ENCODE measurements at places on chromosomes 5 and 9.

- DNase-seq: no peak
Measured at GRCh38 chr5:56464935-56465768, 232.0 kb upstream of the ANKRD55 start.

DNA sequence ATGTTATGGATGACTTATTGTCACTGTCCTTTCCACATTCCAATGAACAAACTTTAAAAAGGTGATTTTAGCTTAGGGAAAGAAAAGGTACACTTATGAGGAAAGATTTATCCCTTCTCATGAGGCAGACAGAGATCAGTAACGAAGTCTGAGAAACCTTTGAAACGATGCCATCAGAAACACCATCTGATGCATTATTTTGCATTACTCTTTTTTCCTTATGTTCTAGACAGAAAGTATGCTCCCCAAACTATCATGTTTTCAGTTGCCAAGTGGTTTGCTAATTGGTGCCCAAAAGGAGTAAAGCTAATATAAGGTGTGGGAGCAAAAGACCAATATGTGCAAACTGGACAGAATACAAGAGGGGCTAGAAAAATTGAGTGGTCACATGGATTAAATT is 397.7 kb upstream of the RIOK2 start:
- no peak for DNase-seq

DNA sequence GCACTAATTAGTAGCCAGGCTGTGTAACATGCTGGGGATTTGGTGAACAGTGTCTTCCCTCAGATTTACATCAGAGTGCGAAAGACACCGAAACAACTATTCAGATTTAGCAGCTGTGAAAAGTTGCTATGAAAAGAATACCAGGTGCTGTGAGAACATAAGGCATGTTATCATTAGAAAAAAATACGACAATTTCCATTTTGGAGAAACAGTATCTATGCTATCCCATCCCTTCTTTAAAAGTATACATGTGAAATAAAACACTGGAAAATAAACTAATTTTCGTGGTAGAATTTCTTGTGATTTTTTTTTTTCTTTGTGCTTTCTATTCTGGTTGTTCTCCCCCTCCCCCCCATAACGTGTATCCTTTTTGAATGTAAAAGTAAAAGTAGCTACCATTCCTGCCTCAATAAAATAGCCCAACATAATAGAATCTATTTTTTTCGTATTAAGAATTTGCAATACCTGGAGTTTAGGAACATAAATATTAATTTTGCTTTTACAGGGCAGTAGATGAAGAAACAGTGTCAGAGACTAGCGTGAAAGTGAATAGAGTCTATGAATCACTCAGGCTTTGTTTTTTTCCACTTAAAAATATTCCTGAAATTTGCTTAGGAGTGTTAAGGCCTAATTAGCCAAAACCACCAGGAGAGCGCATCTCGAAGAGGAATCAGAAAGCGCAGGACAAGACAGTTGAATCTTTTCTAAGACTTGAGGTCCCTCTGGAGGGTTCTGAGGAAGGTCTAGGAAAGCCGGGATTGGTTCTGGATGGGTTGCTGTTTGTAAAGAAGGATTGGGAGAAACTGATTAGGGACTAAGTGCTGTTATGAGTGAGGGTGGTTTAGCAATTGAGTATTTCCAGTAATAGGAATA is 813 bp upstream of the SLU7 start:
- no peak for DNase-seq

GRCh38 chr5:33228149-33228548 is 212.6 kb upstream of the TARS1 start:
- DNase-seq: no peak

DNA sequence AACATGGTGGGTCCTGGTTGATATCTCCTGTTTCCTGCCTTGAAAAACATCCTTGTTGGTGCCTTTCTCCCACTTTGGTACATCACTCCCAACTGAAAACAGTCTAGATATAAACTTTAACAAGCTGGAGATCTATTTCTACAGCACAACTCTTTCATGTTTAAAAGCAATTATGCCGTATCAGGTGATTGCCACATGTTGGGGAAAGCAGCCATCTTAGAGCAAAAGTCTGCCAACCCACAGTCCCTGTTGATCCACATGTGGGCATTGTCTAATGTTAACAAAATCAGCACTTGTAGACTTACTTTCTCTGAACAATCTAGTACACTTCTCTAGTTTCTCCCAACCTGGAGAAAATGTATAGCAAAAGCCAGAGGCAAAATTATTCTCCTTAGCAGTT is 104.1 kb downstream of the PRDM6 start:
- no peak for DNase-seq

DNA sequence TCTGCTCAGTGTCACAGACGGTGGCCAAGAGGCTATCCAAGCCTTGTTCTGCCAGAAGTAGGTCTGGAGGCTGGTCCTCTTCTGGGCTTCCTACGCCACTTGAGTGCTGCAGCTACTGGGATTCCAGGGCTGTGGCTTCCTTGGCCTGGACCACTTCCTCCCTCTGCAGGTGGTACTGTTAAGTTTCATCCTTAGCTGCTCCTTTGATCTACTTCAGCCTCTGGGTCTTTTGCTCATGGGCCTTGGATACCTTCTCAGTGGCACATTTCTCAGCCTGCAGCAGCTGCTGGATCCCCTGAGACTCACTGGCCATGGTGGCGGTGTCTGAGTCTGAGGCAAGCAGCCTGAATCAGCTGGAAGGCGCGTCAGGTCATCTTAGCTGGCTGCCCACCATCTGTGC is 10.3 kb downstream of the CNOT8 start:
- DNase-seq: no peak

- no peak for DNase-seq
Measured at GRCh38 chr5:175257128-175257846, 186.7 kb downstream of the DRD1 start.

DNA sequence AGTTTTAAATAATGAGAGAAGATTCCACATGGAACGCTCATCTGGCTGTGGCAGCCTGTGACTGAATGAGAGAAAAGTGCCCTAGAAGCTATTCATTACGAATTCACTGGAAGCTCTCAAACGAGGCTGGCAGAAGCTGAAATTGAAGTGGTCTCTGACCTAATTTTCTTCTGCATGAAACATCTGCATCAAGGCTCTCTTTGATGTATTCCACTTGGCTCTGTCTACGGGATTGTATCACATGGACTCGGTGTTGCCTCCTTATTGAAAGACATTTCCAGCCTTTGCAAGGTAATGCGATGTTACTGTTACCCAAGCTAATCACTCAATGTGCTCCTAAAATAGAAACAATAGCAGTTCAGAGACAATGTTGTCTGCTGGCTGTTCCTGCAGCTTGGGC is 246.9 kb upstream of the ZNF462 start:
- DNase-seq: no peak

DNA sequence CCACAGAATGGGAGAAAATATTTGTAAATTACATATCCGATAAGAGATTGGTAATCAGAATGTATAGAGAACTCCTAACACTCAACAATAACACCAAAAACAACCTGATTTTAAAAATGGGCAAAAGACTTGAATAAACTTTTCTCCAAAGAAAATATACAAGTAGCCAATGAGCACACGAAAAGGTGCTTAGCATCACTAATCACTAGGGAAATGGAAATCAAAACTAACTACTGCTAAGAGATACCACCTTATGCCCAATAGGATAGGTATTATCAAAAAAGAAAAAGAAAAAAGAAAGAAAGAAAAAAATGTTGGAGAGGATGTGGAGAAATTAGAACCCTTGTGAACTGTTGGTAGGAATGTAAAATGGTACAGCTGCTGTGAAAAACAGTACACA is 212.1 kb downstream of the TLR4 start:
- no peak for DNase-seq

GRCh38 chr5:121164632-121165031 is 687.0 kb upstream of the FTMT start:
- no peak for DNase-seq

GRCh38 chr5:91090995-91091394 is 292.1 kb downstream of the ARRDC3 start:
- DNase-seq: no peak

GRCh38 chr9:19408316-19408692 is 505 bp upstream of the ACER2 start:
- no peak for DNase-seq

- no peak for DNase-seq
Measured at GRCh38 chr5:75234251-75234650, 2.4 kb downstream of the ANKRD31 start.

DNA sequence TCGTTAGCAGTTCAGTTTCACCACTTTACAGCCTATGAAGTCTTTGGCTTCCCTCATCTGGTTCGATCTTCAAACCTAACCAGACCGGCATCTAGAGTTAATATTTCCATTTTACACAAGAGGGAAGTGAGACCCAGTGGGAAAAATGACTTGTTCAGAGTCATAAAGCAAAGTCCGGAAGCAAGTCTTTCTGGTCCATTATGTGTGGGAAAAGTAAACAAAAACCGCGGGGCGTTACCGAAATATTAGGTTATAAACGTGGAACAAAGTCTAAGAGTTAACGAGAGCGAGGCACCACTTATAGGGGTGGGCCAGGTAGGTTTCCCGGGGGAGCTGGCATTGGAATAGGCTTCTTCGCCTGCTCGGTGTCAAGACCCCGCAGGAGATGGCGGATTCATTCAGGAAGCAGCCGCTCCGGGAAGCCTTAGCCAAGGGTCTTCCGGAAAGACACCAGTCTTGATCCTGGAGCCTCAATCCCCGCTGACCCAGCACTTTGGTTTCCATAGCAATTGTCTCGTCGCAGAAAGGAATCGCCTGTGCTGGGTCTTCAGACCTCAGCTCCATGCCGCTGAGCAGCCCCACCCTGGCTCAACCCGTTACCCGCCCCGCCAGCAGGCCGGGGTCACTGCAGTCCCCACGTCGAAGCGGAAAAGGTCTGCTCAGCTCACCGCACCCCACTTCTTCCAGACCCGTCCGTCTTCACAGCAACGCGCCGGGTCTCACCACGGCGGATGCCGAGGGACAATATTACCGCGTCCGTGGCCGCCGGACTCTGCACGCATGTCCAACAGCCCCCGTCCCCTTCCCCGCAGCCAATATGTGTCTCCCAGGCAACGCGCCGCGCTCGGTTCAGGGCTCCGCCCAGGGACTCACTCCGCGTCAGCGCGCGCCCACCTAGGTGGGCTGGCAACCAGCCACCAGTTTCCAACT is at the start of gene C5orf52:
Gene C5orf52 (plus strand): TSS at position 872 of the 930 bp plus-strand sequence. CDS start 82 bp downstream, outside the sequence.
- DNase-seq: no peak

- no peak for DNase-seq
Measured at GRCh38 chr5:62007457-62007856, 298.5 kb upstream of the KIF2A start.
